Tibial artery (tissue), 4 donors: ENCODE measurements at places on chromosomes 7 and 10.

- DNase-seq = no peak
Observed at GRCh38 chr7:31055471-31055870, 3.4 kb downstream of the ADCYAP1R1 start.

DNA sequence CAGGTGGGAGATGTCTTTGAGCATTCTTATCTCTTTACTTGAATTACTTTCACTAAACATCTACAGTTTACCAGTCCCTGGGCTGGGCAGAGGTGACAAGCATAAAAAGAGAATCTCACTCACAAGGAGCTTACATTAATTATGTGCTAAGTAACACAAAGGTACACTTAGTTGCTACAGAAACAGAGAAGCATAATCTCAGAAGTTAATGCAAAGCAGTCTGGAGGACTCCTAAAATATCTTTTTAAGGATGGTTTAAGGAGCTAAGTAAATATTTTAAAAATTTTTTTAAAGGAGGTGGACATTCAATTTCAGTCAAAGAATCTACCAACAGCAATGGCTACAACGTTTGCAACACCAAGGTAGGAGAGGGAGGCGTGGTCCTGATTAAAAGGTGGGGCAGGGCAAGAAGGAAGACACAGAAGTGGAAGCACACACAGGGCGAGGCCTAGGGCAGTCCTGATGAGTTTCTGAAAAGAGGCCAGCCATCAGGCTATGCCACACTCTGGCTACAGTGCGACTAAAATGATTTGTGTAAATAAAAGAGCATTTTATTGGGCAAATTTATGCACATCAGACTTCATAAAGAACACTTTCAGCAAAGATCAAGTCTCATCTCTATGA is 5.3 kb downstream of the LARP4B start:
- no peak for DNase-seq

DNA sequence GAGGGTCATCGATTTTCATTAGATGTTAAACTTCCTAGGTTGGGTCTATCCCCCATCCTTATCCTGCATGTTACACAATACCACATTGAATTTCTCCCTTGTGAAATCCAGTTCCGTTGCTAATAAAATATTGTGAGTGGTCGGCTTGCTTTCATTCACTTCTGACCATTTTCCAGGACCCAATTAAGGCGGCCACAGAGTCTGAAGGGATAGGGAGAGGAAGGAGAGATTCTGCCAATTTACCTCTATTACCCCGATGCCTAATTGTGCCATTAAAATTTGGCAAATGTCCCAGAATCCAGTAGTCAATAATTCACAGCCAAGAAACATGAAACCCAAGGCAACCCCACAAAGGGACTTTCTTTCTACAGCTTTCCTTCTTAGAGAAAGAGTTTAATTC is 129.9 kb downstream of the IPMK start:
- DNase-seq = no peak

- no peak for DNase-seq
Observed at GRCh38 chr7:22001345-22002004, 55.8 kb upstream of the CDCA7L start.

DNA sequence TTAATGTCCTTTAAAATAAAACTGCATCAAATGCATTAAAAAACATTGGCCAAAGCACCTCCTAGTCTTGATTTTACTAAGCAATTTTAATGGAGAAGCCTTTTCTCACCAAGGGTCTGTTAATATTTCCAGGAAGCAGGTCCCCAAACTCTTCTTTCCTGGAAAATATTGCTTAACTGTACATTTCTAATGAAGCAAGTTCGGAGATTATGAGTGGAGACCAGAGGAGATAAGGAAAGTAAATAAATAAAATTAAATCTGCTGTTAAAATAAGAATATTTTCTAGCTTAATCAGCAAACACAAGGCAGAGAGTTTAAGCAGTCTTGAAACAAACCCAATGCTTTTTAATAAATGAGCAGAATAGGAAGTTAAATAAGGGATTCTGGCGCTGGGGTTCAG is 322.4 kb downstream of the PTEN start:
- no peak for DNase-seq

GRCh38 chr10:77226020-77226419 is 411.6 kb downstream of the KCNMA1 start:
- no peak for DNase-seq

DNA sequence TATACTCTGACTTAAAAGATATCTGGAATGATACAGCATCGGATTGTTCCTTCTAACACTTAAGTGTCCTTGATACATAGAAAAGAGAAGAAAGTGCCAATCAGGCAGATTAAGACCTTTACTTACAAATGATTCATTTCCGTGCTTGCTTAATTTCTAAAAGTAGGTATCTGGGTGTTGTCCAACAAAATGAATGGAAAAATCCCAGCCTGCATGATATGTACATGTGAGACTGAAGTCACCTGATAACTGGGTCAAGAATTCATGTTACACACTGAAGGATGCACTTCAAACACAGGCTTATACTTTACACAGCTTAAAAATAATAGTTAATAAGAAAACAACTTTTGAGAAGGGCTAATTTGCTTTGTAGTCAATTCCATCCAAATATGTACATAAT is 25.2 kb upstream of the PLXDC2 start:
- DNase-seq = no peak

GRCh38 chr7:39413636-39414223 is 152.5 kb upstream of the YAE1 start:
- DNase-seq = no peak

GRCh38 chr7:73706126-73707044 is 13.1 kb downstream of the STX1A start:
- DNase-seq = no peak

GRCh38 chr10:97307441-97307840 is 11.6 kb upstream of the FRAT1 start:
- DNase-seq = no peak

GRCh38 chr7:7988706-7989105 is 20.1 kb downstream of the GLCCI1 start:
- no peak for DNase-seq

- no peak for DNase-seq
Observed at GRCh38 chr7:34081935-34082334, 176.6 kb downstream of the BMPER start.

DNA sequence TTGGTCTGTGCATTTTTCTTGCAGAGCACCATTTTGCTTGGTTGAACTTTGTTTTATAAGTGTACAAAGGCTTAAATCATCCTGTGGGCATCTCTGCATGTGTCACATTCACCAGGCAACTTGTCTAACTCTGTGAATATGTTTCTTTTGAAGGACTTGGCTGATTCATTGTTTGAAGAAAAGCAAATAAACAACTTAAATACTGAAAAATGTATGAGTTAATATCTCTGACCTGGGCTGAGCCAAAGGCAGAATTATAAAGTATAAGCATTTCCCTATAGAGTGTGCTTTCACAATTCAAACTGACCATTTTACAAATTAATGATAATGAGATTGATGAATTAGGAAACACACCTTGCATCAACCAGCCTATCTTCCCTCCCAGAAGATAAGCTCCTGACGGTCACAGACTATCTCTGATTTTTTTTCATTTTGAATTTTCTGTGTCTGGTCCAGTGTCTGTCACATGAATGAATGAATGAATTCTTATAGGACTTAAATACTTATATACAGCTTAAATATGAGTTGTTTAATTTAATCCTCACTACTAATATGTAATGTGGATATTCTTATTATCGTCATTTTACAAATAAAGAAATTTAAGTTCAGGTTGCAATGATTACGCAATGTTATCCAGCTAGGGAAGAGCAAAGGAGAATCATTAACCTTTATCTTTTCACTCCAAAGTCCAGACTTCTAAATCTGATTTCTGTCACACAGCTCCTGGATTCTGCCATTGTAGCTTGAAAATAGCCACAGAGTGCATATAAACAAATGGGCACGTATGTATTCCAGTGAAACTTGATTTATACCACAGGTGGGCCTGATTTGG is 182.0 kb upstream of the PHYHIPL start:
- no peak for DNase-seq

DNA sequence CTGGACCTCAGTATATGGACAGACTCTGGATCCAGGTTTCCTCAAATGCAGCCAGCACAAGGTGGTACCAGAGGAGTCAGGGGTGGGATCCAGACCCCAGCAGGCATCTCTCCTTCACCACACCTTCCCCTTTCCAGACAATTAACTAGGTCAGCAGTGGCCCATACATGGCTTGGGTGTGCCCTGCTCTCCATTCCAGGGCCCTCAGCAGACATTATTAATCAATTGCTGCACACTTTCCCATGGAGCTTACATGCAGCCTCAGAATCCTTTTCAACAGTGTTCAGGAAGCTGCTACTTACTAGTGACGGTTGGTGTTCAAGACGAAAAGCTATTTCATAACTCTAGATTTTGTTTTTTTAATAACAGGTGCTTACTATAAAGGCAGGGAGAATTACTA is 6.0 kb downstream of the COL13A1 start:
- no peak for DNase-seq

- no peak for DNase-seq
Observed at GRCh38 chr7:36854652-36855051, 130.4 kb upstream of the AOAH start.

GRCh38 chr10:11910102-11910501 is 86.9 kb downstream of the PROSER2 start:
- no peak for DNase-seq

DNA sequence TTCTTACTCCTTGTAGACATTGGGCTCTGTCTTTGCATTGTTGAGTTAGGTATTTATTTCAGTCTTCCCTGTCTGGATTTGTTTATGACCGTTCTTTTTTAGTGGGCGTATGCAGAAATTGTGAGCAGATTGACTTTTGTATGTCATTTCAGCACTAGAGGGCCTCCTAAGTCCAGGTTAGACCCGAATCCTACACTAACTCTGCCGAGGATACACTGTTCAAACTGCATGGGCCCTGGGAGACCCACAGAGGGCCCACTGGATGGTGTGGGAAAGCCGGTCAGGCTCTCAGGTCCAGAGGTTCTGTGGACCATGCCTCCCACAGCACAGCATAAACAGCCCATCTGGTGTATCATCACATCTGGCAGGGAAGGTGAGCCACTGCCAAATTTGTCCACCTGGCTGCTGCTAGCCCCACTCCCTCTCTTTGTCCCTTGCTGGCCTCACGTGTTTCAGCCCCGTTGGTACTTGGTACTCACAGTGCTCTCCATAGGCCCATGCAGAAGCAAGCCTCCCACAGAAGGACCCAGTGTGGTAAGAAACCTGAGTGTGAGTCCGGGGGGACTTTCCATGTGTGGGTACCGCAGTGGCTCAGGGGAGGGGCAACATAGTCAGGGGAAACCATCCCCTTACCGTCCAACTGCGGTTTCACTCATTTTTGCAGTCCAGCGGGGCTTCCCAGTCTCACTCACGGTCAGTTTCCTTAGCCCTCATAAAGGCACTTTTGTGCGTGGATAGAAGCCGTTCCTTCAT is 112.8 kb downstream of the APBB1IP start:
- no peak for DNase-seq

GRCh38 chr7:47471831-47472230 is 110.1 kb downstream of the TNS3 start:
- DNase-seq = no peak

DNA sequence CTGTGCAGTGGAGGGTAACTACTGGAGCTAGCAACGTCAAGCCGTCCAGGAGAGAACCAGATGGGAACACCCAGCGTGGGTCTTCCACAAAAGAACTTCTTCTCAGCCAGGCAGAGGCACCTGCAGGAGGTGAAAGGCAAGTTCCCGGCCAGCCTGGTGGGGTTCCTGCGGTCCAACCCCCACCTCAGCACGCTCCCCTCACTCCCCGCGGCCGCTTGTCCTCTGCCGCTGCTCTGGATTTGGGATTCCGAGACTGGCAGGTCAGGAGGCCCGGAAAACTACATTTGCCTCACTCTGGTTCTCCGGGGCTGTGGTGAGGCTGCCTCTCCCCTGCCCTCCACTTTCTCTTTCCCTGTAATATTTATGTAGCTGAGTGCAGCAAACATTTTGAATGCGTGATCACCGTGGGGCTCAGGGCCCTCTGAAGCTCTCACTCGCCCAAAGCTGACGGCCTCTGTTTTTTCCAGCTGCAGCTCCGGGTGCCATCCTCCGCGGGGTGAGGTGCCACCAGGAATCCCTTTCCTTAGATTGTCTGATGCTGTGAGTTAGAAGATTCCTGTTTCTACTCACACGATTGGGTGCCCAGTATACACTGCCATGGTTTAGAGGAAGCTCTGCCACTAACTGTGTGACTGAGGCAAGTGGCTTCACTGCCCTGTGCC is 366.9 kb downstream of the DNAJB6 start:
- DNase-seq = no peak

DNA sequence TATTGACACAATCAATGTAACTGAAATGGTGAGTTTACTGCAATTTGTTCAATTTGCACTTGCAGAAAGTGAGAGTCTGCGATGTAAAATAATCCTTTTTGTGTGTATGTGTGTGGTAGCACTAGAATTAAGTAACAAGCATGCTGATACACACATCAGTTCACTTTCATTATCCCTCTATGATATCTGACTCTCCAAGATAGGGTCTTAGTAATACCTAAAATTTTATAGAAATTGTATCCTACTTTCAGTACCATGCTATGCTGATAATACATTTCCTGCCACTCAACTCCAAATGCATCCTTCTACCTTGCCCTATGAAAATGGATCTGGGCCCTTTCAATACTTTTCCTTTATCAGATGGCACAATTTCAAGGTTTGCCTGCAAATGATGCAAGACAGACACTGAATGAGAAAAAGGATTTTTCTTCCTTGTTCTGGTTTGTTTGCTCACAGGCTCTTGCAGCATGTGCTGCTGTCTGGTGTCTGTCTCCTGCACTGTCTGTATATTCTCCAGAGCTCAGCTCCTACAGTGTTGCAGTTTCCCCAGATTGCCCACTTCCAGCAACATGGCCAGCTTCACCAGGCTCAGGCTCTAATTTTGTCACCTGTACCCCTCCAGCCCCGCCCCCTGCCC is 297.9 kb upstream of the HGF start:
- no peak for DNase-seq

- no peak for DNase-seq
Observed at GRCh38 chr10:49176310-49177268, 11.6 kb downstream of the TMEM273 start.

DNA sequence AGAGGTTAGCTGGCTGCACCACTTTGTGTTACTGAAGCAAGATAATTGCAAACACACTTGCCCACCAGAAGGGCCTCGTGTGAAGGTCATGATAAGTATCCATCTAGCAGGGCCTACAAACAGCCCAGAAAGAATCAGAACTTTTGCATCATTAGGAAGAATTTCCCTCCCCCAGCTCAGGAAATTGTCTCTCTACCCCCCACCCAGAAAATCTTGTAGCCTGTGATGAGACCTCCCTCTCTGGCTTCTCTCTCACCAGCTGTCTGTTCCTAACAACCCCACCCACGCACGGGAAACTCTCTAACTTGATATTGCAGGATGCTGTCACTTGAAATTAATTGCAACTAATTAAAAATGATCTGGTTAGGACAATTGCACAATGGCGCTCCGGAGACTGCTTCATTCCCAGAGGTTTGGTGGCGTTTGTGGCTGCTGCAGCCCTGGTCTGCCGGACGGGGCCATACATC is 34.5 kb downstream of the ZNF503 start:
- no peak for DNase-seq
